ENCODE measurements at places on chromosomes 6 and 20.

GRCh38 chr20:45115829-45116228 lies 855 bp upstream of the WFDC5 start:
- DNase-seq, result no peak

DNA sequence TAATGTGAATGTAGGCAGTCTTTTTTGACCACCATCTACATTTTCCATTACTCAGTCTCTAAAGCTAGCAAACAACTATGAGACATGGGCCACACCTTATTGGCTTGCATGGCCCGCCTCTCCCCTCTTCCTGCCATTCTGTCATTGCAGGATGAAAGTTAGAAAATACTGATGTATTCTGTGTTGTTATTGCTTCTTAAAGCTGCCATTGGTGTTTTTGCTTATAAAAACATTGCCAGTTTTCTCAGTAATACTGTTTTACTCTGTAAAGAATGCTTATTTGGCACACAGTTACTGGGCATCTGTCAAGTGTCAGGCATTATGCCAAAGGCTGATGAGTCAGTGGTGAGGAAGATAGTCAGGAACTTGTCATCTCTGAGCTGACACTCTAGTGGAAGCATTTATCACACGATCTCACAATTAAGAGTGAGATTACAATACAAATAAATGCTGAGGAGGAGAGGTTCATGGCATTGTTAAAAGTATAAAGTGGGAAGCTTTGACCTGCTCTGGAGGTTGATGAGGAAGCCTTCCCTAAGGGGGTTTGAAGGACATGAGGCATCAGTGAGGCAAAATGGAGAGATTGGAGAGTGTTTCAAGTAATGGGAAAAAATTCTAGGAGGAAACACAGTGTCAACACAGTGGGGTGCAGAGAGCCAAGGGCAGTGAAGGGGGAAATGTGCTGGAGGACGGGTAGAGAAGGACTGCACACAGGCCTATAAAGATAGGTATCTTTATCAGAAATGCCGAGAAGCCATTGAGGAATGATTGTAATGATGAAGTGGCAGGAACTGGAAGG lies 14.7 kb downstream of the KLHL32 start:
- DNase-seq, result no peak

DNA sequence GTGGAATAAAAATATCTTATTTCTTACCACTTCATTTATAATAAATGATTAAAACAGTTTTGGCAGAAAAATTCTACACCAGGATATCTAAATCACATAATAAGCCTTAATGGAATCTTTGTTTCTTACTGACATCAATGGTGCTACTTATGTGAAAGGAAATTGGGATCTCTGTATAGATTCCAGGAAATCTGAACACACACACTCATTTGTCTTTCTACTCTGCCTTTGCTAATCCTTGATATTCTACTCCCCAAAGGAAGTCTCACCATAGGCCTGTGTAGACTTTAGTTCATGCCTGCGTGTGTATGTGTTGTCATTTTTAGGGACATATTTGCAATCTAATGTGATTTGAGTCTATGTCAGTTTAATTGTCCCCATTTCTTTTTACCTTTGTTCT lies 7.9 kb downstream of the ADGRB3 start:
- no peak for DNase-seq

GRCh38 chr6:23087471-23087870 lies 518.1 kb downstream of the HDGFL1 start:
- DNase-seq, result no peak

DNA sequence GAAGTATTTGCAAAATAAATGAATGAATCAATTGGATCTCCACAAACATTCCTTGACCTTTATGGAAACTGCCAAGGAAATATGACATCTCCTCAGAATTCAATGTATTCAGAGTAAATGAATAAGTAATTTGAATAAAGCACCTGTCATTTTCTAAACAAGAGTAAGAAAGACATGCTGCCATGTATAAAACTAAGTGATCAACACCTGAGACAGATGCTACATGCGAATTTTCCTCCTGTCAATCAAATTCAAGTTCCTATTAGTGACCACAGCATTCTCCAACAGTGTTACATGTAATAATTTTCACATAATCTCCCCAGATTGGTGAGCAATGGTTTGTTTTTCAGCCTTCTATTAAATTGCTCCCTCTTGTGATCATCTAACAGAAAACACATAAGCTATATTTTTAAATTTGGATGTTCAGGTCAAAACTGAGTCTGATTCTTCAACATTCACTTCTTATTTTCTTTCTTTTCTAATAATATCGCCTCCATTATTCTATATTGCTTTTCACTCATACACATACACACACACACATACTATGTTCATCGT lies 163.2 kb upstream of the RNF217 start:
- no peak for DNase-seq

DNA sequence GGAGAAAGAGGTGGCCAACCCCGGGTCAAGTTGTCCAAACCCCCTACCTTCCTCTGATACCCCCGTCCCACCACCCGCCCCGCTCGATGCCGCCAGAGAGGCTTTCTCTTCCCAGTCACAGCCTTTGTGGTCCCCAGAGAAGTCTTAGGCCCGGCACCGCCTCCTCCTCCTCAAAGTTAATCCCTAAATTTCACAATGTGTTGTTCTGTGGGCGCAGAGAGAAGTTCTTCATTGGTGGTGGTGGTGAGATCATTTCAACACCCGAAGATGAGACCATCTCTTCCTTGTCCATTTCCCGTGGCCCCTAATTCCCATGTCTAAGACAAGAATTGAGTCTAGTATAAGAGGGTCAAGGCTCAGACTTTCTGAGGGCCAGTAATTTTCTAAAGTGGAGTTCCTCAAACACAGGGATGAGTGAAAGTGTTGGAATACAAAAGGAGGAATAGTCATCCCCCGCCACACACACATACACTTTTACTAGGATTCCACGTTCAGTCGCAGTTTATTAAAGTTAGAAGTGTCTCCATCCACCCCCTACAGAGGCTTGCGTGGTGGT lies 10.4 kb downstream of the TRIM31 start:
- no peak for DNase-seq

DNA sequence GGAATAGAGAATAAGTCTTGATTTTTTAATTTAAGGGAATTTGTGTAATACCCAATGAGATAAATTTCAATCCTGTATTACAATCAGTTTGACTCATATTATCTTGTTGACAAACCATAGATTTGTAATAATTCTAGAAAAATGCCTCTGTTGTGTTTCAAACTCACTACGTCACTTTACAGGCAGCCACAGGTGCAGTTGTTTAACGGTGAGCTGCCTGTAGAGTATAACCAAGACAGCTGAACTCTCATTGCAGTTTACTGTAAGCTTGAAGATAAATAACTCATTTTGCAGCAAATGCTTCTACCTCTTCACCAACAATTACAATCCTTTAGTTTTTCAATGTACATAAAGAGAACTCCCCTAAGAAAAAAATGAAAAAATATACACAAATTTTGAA lies 114.3 kb downstream of the PRKN start:
- no peak for DNase-seq

GRCh38 chr6:94130478-94130877 lies 711.1 kb upstream of the EPHA7 start:
- DNase-seq, result no peak

GRCh38 chr6:90266905-90267621 lies 29.6 kb downstream of the BACH2 start:
- DNase-seq, result no peak

DNA sequence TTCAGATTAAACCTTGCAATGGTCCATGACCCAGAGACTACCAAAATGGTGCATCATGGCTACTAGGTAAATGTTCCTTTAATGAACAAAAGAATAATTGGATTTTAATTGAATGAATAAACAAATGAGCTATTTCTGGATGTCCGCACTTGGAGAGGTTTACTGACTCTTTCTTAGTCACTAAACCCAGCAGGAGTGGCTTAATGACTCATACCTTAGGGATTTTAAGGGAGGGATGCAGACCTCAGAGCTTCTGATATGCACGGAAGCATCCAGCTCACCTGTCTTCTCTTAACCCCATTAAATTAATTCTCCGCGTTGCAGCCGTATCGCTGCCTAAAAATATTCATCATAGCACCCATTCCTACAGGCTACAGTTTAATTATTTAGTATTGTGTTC lies 970.0 kb upstream of the SLC35B3 start:
- DNase-seq, result no peak

DNA sequence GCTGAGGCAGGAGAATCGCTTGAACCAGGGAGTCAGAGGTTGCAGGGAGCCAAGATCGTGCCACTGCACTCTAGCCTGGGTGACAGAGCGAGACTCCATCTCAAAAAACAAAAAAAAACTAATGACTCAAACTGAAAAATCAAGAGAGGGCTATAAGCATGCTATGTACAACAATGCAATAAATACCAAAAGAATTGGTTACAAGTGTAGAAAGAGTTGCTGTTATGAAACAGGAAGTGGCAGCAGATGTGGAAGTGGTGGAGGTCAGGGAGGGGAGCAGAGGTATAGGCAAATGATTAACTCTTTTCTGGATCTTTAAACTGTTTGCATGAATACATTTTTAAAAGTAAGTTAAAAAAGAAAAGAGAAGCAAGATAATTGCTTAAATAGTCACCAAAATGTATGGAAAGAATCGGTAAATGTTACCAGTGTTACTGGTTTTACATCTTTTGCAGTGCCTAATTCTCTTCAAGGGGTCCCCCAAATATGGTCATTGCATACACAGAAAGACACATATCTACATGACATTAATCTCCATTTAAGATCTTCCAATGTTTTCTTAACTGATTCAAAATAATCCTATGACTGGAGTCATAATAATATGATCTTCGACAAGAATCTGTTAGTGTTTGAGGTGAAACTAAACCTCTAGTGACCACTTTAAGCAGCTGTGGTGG lies 15.0 kb downstream of the CALHM6 start:
- peak; percentile 71 for DNase-seq

DNA sequence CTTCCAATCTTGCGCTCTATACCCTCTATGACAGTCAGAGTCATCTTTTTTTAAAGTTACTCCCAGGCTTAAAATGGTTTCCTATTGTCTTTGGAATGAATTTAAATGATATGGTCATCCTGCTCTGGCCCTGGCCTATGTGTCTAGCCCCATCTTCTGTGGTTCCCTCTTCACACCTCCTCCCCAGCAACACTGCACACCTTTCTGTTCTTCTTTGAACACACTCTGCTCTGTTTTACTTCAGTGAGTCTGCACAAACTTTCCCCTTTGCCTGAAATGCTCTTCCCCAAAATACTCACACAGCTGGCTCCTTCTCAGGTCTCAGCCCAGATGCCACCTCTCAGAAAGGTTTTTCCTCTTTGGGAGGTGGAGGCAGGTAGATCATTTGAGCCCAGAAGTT lies 132.7 kb downstream of the FYN start:
- DNase-seq, result no peak

GRCh38 chr6:71481011-71481410 lies 192.4 kb downstream of the OGFRL1 start:
- DNase-seq, result no peak

- no peak for DNase-seq
Measured at GRCh38 chr20:63471981-63472831, at the start of gene KCNQ2. TSS of gene KCNQ2 (minus strand) at chr20:63472655. CDS start at chr20:63472463, 192 bp downstream.

- DNase-seq, result no peak
Measured at GRCh38 chr6:147741389-147741788, 232.9 kb downstream of the SAMD5 start.

GRCh38 chr6:119986934-119987549 lies 637.5 kb upstream of the MAN1A1 start:
- no peak for DNase-seq

GRCh38 chr6:135411339-135411738 lies 86.2 kb downstream of the AHI1 start:
- no peak for DNase-seq

GRCh38 chr20:22491194-22491505 lies 93.2 kb downstream of the FOXA2 start:
- DNase-seq, result no peak

GRCh38 chr6:137122612-137123011 lies 50.8 kb downstream of the IL22RA2 start:
- no peak for DNase-seq

DNA sequence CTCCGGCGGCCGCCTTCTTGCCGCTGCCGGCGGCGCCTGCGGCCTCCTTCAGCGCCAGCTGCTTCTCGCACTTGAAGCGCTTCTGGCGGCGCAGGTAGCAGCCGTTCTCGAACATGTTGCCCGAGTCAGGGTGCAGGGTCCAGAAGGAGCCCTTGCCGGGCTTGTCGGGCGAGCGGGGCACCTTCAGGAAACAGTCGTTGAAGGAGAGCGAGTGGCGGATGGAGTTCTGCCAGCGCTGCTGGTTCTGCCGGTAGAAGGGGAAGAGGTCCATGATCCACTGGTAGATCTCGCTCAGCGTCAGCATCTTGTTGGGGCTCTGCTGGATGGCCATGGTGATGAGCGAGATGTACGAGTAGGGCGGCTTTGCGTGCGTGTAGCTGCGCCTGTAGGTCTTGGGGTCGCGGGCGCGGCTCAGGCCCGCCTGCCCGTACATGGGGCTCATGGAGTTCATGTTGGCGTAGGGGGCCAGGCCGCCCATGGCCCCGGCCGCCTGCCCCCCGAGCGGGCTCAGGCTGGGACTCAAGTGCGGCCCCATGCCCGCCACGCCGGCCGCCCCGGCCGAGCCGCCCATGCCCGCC lies 1.9 kb downstream of the FOXA2 start:
- DNase-seq, result no peak

GRCh38 chr6:88377976-88378568 lies 211.9 kb upstream of the CNR1 start:
- no peak for DNase-seq

GRCh38 chr20:34689486-34689885 lies 12.6 kb upstream of the PIGU start:
- no peak for DNase-seq

- DNase-seq, result no peak
Measured at GRCh38 chr20:10519361-10520046, 84.4 kb downstream of the SLX4IP start.

GRCh38 chr20:31341470-31341869 lies 26.9 kb upstream of the DEFB118 start:
- no peak for DNase-seq

- no peak for DNase-seq
Measured at GRCh38 chr20:53952528-53953096, 117.8 kb downstream of the BCAS1 start.

Measured in DND-41 (cell line).